ENCODE measurements at places on chromosomes 5 and 9.

DNA sequence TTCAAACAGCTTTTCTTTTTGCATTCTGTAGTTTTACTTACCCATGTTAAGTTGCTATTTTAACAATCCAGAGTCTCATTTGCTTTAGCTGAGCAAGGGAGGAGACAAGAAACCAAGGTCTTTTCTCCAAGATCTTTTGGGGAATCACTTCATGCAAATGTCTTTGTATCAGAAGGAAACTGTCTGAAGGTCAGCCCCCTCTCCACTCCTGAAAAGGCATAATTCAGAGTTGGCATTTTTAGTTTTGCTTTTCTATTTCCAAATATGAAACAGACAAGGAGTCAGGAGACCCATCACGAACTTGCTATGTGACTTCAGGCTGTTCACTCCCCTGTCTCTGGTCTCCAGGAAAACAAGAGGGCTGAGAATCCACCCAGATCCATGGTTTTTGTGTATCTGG is 12.3 kb upstream of the TNFSF15 start:
- H3K4me3 ChIP-seq: no peak overlapping the region
- H3K27ac ChIP-seq: no peak overlapping the region
- no peaks in the 10 kb centered on the region for H3K36me3 ChIP-seq
- no peak for DNase-seq
- H3K4me1 ChIP-seq: peaks cover 35% of the 10 kb centered on the region
- H3K27me3 ChIP-seq: no peaks in the 10 kb centered on the region

- no peak overlapping the region for H3K27ac ChIP-seq
- no peak for DNase-seq
- H3K4me1 ChIP-seq: no peaks in the 10 kb centered on the region
- H3K27me3 ChIP-seq: peaks cover 2% of the 10 kb centered on the region
- no peaks in the 10 kb centered on the region for H3K36me3 ChIP-seq
Measured at GRCh38 chr9:18347386-18348082, 126.4 kb upstream of the ADAMTSL1 start.

DNA sequence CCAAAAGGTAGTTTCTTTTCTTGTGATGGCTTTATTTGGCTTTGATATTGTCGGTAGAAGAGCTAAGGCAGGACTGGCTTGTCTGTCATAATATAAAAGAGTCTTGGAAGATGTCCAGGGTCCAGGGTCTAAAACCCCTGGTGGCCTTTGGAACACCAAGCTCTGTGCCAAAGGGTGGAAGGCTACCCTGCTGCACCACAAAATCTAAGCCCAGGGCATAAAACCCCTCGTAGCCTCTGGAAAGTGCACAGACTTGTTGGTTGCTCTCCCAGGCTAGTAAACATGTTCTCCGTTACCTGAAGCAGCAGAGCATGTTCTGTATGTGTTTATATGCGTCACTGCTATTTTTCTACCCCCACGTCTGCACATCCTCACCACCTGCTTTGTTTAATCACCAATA is 75.5 kb downstream of the OSTF1 start:
- H3K36me3 ChIP-seq: peaks cover 32% of the 10 kb centered on the region
- H3K27ac ChIP-seq: no peak overlapping the region
- peaks cover 5% of the 10 kb centered on the region for H3K4me1 ChIP-seq
- no peak overlapping the region for H3K4me3 ChIP-seq
- H3K27me3 ChIP-seq: no peaks in the 10 kb centered on the region
- no peak for DNase-seq

DNA sequence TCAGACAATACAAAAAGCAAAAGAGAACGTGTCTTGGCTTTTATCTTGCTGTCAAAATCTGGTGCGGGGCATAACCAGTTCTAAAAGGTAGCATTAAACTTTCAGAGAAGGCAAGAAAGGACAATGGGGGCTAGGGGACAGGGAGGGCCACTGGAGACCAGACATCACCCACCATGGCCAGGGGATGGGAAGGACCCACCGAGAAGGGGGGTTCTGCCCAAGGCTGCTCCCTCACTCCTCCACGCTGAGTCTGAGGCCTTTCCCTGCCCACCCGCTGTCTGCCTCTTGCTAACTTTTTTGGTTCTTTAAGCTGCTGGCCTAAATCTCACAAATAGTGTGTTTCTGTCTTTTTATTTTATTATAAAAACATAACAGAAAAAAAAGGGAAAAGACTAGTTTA is 33.6 kb downstream of the ATPSCKMT start:
- H3K27me3 ChIP-seq: no peaks in the 10 kb centered on the region
- DNase-seq: no peak
- H3K36me3 ChIP-seq: peaks cover 4% of the 10 kb centered on the region

DNA sequence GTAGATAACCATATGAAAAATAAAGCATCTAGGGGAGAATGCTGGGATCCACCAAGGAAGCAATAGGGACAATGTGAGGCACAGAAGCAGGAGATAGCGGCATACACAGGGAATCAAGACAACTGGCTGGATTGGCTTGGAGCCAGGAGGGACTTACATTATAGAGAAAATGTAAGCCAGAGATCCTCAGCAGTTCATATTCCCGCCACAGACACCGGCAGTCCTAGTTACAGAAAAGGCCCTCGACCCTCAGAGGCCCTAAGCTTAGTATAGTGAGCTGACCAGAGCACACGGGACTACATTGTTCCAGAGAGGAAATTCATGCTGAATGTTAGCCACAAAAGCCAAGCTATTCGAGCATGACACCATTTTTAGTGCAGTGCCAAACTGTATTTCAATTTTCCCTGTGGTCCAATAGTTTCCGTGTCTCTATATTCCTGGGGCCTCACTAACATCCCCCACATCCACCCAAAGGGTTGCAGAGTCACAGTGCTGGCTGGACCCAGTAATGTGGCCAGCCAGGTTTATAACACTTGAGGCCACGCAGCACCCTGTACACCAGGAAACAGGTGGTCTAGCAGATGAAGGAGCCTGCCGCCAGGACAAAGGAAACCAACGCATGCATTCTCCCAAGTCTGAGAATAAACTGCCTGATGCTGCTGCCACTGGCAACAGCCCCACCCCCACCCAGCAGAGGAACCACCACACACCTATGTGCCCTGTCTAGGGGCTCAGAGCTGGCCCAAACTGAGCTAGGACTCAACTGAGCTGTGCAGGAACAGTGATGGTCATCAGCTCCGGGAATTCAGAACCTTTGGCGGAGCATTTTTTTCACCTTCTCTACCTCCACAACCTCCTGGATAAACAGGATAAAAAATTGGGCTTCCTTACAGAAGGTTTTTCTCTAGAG is 693.2 kb upstream of the CHD1 start:
- no peaks in the 10 kb centered on the region for H3K36me3 ChIP-seq
- DNase-seq: no peak
- H3K4me1 ChIP-seq: no peaks in the 10 kb centered on the region
- H3K27ac ChIP-seq: no peak overlapping the region
- no peaks in the 10 kb centered on the region for H3K27me3 ChIP-seq

- peak overlapping the region; percentile 70 for H3K27ac ChIP-seq
- no peak for DNase-seq
- H3K36me3 ChIP-seq: no peaks in the 10 kb centered on the region
- H3K4me3 ChIP-seq: peak overlapping the region; percentile 31
- peaks cover 42% of the 10 kb centered on the region for H3K4me1 ChIP-seq
Measured at GRCh38 chr5:133919148-133920136, 49.0 kb downstream of the C5orf15 start.

DNA sequence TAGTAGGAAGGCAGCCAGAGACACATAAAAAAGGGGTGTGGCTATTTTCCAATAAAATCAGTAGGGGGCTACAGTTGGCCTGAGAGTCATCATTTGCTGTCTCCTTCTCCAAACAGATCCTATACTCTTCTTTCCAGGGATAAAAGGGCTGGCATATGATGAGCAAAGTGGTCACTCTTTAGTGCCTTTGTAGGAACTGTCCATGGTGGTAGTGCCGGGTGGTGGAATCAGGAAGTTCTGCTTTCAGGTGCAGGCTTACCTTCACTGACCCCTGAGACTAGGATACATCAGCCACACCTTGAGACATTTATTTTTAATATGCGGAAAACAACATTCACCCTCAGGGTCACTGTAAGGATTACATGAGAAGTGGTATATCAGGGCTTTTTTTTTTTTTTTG is 80.8 kb downstream of the ASTN2 start:
- DNase-seq: no peak
- no peaks in the 10 kb centered on the region for H3K36me3 ChIP-seq
- H3K27ac ChIP-seq: no peak overlapping the region
- no peaks in the 10 kb centered on the region for H3K27me3 ChIP-seq
- no peak overlapping the region for H3K4me3 ChIP-seq

GRCh38 chr9:134227451-134228411 is 63.4 kb upstream of the RNU6ATAC start:
- H3K4me1 ChIP-seq: no peaks in the 10 kb centered on the region
- H3K27ac ChIP-seq: no peak overlapping the region
- no peaks in the 10 kb centered on the region for H3K36me3 ChIP-seq
- no peak overlapping the region for H3K4me3 ChIP-seq

GRCh38 chr5:135737701-135738563 is 96.5 kb upstream of the SLC25A48 start:
- peaks cover 3% of the 10 kb centered on the region for H3K27me3 ChIP-seq
- H3K36me3 ChIP-seq: no peaks in the 10 kb centered on the region
- no peak overlapping the region for H3K4me3 ChIP-seq
- no peak overlapping the region for H3K27ac ChIP-seq
- DNase-seq: no peak

GRCh38 chr9:112035166-112035826 is 138.7 kb downstream of the UGCG start:
- H3K27ac ChIP-seq: no peak overlapping the region
- peaks cover 4% of the 10 kb centered on the region for H3K27me3 ChIP-seq
- peaks cover 6% of the 10 kb centered on the region for H3K36me3 ChIP-seq
- no peak overlapping the region for H3K4me3 ChIP-seq
- peaks cover 91% of the 10 kb centered on the region for H3K4me1 ChIP-seq
- DNase-seq: no peak

GRCh38 chr5:103122242-103122641 is 2.1 kb downstream of the PPIP5K2 start:
- peaks cover 41% of the 10 kb centered on the region for H3K4me1 ChIP-seq
- H3K36me3 ChIP-seq: peaks cover 3% of the 10 kb centered on the region
- no peak overlapping the region for H3K4me3 ChIP-seq
- DNase-seq: no peak

DNA sequence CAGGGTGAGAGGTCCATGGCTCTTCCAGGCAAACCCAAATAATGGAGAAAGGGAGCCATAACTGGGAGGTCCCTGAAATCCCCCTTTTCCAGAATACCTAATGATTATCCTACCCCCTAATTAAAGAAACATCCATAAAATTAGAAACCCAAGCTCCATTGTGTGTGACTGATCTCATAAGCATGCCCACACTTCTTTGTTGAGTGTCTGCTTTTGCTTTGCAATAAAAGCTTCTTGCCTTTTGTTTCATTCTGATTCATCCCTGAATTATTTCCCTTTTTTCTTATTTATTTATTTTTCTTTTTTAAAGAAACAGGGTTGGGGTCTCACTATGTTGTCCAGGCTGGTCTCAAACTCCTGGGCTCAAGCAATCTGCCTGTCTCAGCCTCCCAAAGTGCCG is 33.1 kb downstream of the BTF3 start:
- no peak overlapping the region for H3K4me3 ChIP-seq
- H3K4me1 ChIP-seq: no peaks in the 10 kb centered on the region
- H3K36me3 ChIP-seq: no peaks in the 10 kb centered on the region

DNA sequence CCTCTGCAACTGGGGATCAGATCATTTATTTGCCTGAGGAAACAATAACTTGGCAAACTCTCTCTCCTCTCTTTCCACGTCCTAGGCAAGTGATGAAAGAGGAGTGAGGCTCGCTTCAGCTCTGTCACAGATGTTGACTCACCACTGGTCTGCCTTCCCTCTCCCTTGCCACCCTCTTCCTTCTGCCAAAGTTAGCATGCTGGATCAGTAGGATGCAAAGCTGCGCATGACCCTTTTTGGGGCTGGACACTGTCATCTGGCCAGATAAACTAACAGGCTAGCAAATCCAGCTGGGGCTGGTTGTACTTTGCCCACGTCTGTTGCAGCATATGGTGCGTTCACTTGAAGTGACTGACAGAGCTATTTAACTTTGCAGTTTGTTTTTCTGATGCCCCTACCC is 36.2 kb upstream of the SMARCA2 start:
- H3K4me3 ChIP-seq: no peak overlapping the region
- no peaks in the 10 kb centered on the region for H3K4me1 ChIP-seq
- H3K27ac ChIP-seq: no peak overlapping the region
- no peak for DNase-seq
- no peaks in the 10 kb centered on the region for H3K27me3 ChIP-seq
- H3K36me3 ChIP-seq: no peaks in the 10 kb centered on the region

DNA sequence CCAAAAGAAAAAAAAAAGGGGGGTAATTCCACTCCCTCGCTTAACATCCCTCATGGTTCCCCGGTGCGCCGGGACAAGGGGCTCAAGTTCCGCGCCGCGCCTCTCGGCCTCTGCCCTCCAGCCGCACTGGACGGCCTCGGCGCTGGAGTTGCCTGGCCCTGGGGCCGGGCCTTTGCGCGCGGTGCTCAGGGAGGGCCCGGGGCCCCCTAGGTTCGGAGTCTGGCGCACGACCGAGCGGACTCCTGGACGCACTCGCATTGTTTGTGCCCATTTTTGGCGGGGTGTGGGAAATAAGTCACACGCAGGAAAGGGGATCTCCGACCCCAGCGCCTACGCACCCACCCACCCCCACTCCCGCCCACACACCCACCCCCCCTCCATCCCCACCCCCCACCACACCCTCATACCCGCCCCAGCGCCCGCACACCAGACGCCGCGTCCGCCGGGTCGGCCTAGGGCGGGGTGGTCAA is 381 bp downstream of the MED22 start:
- H3K4me1 ChIP-seq: peaks cover 43% of the 10 kb centered on the region
- H3K27me3 ChIP-seq: peaks cover 3% of the 10 kb centered on the region
- peaks cover 56% of the 10 kb centered on the region for H3K36me3 ChIP-seq
- peak; percentile 55 for DNase-seq
- peak overlapping the region; percentile 97 for H3K4me3 ChIP-seq

DNA sequence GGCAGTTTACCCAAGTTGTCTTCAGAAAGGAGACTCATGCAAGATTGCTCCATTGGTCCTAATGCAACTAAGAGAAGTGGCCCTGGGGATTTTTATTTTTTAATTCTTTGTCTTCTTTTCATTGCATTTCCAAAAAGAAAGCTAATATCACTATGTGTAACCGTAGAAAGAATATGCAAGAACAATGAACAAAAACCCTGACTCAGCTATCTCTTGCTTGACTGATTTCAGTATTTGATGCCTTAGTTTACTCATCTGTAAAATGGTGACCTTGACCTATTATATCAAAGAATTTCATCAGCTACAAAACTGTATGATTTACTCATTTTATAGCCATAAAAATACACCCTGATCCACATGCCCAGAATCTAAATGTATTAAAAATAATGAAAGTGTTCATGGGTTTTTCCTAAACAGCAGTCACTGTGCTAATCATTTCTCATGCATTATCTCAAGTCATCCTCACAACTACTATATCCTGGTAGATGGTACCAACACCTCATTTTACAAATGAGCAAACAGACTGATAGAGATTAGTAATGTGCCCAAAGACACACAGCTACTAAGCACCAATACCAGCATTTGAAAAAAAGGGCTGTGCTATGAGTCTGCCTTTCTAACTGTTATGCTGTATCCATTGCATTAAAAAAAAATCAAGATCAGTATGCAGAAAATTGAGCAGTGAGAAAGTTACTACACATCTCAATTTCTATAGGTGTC is 185.7 kb downstream of the MLLT3 start:
- H3K4me3 ChIP-seq: no peak overlapping the region
- no peaks in the 10 kb centered on the region for H3K27me3 ChIP-seq

- H3K36me3 ChIP-seq: no peaks in the 10 kb centered on the region
- H3K4me3 ChIP-seq: no peak overlapping the region
- no peak for DNase-seq
- no peaks in the 10 kb centered on the region for H3K4me1 ChIP-seq
- H3K27ac ChIP-seq: no peak overlapping the region
Measured at GRCh38 chr5:33136785-33137184, 304.0 kb upstream of the TARS1 start.

All from activated naive CD8-positive, alpha-beta T cell treated with anti-CD3 and anti-CD28 coated beads, Interleukin-2, amount 50 U/mL, for 24 hours (primary cell).